ENCODE measurements at places on chromosomes 6 and 20.

GRCh38 chr20:20683481-20684321, 28.7 kb downstream of the RALGAPA2 start:
- no peak for DNase-seq

DNA sequence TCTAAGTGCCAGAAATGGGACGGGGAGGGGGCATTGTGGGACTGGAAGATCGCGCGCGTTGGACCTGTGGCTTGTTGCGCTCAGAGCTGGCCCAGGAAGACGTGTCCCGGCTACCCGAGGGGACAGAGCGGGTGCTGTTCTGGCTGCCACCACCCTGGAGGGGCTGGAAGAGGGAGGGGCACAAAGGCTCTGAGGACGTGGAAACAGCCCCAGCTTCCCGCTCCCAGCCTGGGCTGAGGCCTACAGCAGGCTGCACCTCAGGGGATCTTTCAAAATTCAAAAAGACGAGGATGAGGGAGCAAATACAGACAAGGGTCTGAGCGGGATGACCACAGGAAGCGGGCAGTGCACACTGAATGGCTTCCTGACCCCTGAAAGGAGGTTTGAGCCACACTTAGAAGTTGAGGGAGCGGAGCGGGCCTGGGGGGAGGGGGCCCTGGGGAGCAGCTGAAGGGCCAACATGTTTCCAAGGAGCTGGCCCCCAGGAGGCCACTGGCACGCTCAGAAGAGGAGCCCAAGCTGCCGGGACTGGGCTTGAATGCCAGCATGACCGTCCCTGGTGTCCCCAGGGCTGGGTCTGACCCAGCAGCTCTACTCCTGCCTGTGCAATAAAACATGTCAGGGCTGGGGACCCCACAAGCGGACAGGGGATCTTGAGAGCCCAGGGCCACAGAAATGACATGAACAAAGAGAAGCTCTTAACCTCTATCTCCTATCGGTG, 1.3 kb downstream of the OXT start:
- no peak for DNase-seq

DNA sequence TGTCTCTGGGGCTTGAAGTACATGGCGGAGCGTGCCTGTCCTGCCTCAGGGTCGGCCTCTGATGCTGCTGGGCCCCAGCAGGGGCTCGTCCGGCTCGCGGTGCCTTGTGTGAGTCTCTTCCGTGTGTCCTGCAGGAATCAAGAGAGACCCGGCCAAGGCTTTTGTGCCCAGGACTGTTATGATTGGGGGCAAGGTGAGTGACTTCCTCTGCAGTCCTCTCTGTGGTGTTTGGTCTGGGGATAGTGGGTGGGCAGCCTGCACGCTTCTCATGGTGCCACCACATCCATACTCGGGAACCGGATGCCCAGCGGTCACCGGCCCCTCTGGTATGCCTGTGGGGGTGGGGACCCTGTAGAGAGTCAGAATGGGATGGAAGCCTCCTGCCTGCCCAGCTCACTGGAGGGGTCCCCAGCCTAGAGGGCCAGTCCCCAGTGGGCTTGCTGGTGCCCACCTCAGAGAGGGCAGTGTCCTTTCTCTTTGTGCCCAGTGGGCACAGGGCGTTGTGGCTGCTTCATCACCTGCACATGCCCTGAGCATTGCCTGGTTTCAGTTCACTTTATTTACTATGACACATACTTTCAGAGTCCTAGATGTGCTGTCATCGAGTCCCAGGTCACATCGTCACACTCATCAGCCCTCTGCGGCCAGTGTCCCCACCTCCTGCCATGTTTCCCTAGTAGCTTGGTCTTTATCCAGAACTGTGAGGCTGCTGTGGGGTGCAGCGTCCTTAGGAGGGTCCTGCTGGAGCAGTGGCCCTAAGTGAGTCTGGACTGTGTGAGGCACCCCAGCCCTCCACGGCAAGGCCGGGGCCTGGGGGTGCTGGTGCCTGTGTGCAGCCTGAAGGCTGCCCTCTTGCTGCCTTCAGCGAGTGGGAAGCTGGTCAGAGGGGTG, 40.7 kb downstream of the PYGB start:
- DNase-seq, result no peak

GRCh38 chr6:74161380-74161779, 465.4 kb downstream of the CD109 start:
- DNase-seq, result no peak
